Activated CD8-positive, alpha-beta memory T cell treated with anti-CD3 and anti-CD28 coated beads, Interleukin-2, amount 10 ng/mL, durations not matched to agents 7 days and 5 days (primary cell): ENCODE measurements at places on chromosomes 2 and 18.

DNA sequence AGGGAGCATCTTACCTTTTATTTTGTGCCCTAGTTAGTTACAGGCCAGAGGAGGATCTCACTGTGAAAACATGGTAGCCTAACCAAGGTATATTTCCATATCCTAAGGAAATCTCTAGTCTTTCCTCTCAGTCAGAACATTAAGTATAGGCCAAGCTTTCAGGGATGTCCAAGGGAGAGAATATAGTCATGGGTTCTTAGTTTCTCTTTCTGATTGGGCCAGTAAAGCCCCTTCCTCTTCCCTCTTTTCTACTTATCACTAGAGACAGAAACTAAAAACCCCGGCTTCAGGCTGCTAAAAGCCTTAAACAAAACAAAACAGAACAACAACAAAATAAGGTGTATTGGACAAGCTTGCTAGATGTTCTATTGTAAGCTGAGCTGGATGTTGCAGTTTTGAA is 44.3 kb upstream of the TNFRSF11A start:
- no peaks in the 10 kb centered on the region for H3K27me3 ChIP-seq
- no peak overlapping the region for H3K27ac ChIP-seq
- DNase-seq = no peak

- peaks cover 2% of the 10 kb centered on the region for H3K27me3 ChIP-seq
- H3K27ac ChIP-seq = no peak overlapping the region
- no peak for DNase-seq
Observed at GRCh38 chr2:217835931-217836891, 166.6 kb downstream of the TNS1 start.

- DNase-seq = no peak
- H3K36me3 ChIP-seq = no peaks in the 10 kb centered on the region
- peaks cover 5% of the 10 kb centered on the region for H3K27me3 ChIP-seq
Observed at GRCh38 chr2:173752152-173752551, 213.0 kb downstream of the SP3 start.

- H3K4me1 ChIP-seq = no peaks in the 10 kb centered on the region
- H3K4me3 ChIP-seq = no peak overlapping the region
- H3K27ac ChIP-seq = no peak overlapping the region
- H3K36me3 ChIP-seq = no peaks in the 10 kb centered on the region
- H3K27me3 ChIP-seq = no peaks in the 10 kb centered on the region
- no peak for DNase-seq
Observed at GRCh38 chr18:37405229-37405628, 160.4 kb downstream of the CELF4 start.

- H3K27ac ChIP-seq = no peak overlapping the region
- no peaks in the 10 kb centered on the region for H3K4me1 ChIP-seq
- H3K27me3 ChIP-seq = peaks cover 32% of the 10 kb centered on the region
- no peak for DNase-seq
Observed at GRCh38 chr2:175889701-175890302, 112.3 kb downstream of the LNPK start.

GRCh38 chr2:29618024-29618423 is 303.4 kb downstream of the ALK start:
- no peaks in the 10 kb centered on the region for H3K36me3 ChIP-seq
- peaks cover 9% of the 10 kb centered on the region for H3K27me3 ChIP-seq

GRCh38 chr18:58453167-58453808 is 175.6 kb downstream of the ALPK2 start:
- H3K27me3 ChIP-seq = peaks cover 22% of the 10 kb centered on the region
- no peaks in the 10 kb centered on the region for H3K4me1 ChIP-seq
- no peak overlapping the region for H3K27ac ChIP-seq
- H3K4me3 ChIP-seq = no peak overlapping the region
- no peaks in the 10 kb centered on the region for H3K36me3 ChIP-seq

GRCh38 chr2:43207553-43208300 is 18.7 kb downstream of the ZFP36L2 start:
- no peak overlapping the region for H3K27ac ChIP-seq
- peaks cover 4% of the 10 kb centered on the region for H3K4me1 ChIP-seq
- DNase-seq = no peak
- no peak overlapping the region for H3K4me3 ChIP-seq
- no peaks in the 10 kb centered on the region for H3K36me3 ChIP-seq

- DNase-seq = no peak
- H3K4me1 ChIP-seq = no peaks in the 10 kb centered on the region
- no peaks in the 10 kb centered on the region for H3K36me3 ChIP-seq
- no peak overlapping the region for H3K4me3 ChIP-seq
- H3K27me3 ChIP-seq = no peaks in the 10 kb centered on the region
Observed at GRCh38 chr18:75694292-75694691, 266.8 kb upstream of the SMIM21 start.

GRCh38 chr2:88068044-88068443 is 419 bp downstream of the SMYD1 start:
- H3K36me3 ChIP-seq = no peaks in the 10 kb centered on the region
- H3K4me3 ChIP-seq = no peak overlapping the region
- no peaks in the 10 kb centered on the region for H3K4me1 ChIP-seq

- H3K4me1 ChIP-seq = no peaks in the 10 kb centered on the region
- H3K36me3 ChIP-seq = peaks cover 6% of the 10 kb centered on the region
- no peak for DNase-seq
- no peak overlapping the region for H3K27ac ChIP-seq
Observed at GRCh38 chr2:96715658-96716057, 24.2 kb downstream of the LMAN2L start.
